Stimulated activated CD8-positive, alpha-beta memory T cell treated with anti-CD3 and anti-CD28 coated beads, Interleukin-12 subunit alpha, Interleukin-12 subunit beta, amount 100 ng/mL, for 4 hours (primary cell): ENCODE measurements at places on chromosomes 12 and 14.

- DNase-seq: no peak
Observed at GRCh38 chr12:116278279-116278626, 760 bp upstream of the MED13L start.

DNA sequence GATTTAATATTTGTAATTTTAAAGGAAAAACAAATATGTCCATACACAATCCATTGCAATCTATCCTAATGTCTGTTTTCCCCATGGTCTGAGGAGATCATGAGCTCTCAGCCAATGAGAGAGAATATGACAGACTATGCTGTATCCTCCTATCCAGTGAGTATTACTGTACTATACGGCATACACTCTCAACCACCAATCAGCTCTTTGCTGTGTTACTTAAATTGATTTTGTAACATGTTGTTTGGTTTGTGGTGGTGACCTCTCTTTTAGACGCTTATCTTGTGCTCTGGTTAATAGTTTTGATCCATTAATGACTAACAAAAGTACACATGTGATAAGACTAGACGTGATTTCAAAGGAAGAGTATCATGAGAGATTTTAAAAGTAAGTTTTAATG lies 231.5 kb upstream of the FOXN3 start:
- DNase-seq: no peak

DNA sequence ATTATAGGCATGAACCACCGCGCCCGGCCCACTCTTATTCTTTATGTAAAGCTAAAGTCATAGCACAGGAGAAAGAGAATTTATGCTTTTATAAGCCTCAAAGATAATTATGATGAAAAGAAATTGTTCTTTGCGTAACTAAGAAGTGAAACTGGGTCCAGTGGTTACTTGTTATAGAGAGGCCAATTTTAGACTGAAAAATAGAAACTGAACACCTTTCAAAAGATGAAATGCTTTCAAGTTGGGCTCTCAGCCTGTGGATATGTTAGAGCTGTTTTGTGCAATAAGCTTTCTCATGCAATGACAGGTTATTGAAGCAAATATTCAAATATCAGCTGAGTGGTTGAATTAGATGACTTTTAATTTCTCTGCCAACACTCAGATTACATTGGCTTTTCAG lies 7.9 kb downstream of the TMEM253 start:
- no peak for DNase-seq

DNA sequence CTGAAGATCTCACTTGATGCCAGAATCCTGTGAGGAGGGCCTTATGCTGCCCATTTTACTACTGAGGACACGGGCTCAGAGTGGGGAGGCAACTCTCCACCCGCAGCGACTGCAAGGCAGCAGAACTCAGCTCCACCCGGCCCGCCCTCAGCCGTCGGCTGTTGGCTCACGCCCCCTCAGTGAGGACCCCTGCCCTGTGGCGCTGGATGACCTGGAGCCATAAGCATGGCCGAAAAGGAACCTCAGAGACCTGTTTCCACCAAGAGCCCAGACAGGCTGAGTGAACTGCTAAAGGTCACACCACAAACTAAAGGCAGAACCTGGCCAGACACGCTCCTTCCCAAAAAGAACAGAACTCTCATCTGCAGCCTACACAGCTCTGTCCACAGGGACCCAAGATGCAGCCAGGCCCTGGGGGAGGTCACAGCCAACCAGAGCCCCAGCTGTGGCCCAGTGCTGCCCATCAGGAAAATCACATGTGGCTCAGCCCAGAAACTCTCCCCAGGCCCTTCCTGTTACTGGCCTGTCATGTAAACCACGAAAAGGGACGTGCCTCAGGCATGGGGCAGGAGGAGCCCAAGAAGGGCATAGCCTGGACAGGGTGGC lies 32.8 kb downstream of the CCNK start:
- DNase-seq: no peak

DNA sequence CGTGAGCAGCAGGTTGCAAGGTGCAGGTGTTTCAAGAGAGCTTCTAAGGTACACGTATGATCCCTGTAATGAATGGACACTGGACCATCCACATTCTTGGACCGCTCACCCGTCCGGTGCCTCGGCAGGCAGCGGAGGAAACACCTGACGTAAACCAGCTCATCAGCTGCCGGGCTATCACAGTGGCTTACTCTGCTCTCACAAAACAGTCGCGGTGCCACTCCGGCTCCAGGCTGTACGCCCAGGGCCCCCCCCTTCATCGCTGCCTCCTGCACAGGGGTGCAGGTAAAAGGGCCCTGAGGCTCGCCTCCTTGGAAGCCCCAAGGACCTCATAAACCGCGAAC lies 436 bp downstream of the VPS33A start:
- no peak for DNase-seq

- DNase-seq: no peak
Observed at GRCh38 chr14:69573831-69574262, 824 bp downstream of the CCDC177 start.

- no peak for DNase-seq
Observed at GRCh38 chr14:105876829-105877228, 350.4 kb downstream of the TMEM121 start.

GRCh38 chr14:74141703-74142102 lies 56.9 kb downstream of the LIN52 start:
- no peak for DNase-seq

GRCh38 chr14:86510491-86510890 lies 980.5 kb downstream of the FLRT2 start:
- no peak for DNase-seq

DNA sequence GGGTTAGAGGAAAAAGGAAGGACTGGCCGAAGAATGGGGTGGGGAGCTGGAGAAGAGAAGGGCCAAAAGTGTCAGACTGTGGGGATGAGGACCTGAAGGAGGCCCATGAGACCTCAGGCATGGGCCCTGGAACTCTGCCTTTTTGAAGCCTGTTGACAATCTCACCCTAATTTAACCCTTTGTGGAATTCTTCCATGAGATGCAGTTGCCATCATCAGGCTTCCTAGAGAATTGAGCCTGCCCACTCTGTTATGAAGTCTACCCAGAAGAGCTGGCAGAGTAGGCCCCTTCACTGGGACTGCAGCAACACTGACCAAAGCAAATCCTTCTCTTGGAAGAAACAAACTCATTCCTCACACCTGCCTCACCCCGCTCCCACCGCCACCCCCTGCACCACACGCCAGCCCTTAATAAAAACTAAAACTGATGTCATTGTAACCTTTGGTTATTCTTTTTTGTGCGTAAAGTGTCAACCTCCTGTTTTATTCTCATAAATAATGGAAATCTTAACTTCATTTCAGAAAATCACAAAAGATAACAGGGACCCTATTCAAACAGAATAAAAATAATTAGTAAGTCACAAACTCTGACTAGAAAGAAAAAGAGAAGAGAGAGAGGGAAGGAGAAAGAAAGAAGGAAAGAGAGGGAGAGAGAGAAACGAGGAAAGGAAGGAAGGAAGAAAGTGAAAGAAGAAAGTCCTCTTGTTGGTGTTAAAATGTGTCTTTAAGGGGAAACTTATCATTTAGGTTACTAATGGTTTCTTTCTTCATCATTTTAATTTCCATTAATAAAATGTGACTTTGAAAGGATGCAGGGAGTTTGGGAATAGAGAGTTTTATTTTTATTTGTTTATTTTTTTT lies 61.3 kb downstream of the CRADD start:
- no peak for DNase-seq

DNA sequence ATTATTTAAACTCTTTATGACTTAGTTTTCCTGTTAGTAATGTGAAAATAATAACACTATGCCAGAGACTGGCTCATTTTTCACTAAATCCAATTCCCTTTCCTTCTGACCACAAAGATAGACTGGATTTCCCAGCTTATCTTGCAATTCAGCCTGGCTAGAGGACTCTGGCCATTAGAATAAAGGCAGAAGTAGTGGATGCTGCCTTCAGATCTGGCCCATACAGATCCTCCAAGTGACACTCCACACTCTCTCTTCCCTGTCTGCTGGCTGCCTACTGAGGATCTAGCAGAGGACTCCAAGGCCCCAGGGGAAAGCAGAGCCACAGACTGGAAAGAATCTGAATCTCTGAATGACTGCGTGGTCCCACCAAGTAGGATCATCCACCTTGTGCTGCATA lies 188.8 kb upstream of the LMNTD1 start:
- DNase-seq: no peak

GRCh38 chr12:45934956-45935355 lies 55.4 kb downstream of the SCAF11 start:
- no peak for DNase-seq

DNA sequence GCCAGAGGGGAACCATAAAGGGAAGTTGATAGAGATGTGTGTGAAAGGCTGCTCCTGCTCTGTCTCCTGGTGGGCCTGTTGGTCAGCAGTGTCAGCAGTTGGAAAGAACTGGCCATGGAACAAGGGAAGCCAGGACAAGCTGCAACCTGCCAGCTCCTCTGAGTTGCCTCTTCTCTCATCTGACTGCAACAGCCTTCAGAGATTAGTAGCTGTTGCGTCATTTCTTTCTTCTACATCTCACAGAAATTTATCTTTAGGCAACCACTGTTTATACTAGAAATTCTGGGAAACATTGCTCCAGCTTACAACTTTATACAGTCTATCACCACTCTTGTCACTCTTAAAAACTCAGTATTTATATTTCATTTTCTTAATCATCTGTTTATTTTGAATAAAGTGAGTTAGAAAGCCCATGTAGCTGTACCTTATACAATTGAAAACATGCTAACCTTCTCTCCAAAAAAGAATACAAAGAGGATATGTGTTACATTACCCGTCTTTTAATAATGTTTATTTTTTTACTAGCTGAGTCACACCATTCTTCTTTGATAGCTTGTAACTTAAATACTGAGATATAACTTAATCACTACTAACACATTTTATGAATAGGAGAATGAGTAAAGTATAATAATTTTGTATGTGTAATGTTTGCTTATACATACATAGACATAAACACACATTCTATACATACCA lies 224.2 kb downstream of the LRFN5 start:
- no peak for DNase-seq

DNA sequence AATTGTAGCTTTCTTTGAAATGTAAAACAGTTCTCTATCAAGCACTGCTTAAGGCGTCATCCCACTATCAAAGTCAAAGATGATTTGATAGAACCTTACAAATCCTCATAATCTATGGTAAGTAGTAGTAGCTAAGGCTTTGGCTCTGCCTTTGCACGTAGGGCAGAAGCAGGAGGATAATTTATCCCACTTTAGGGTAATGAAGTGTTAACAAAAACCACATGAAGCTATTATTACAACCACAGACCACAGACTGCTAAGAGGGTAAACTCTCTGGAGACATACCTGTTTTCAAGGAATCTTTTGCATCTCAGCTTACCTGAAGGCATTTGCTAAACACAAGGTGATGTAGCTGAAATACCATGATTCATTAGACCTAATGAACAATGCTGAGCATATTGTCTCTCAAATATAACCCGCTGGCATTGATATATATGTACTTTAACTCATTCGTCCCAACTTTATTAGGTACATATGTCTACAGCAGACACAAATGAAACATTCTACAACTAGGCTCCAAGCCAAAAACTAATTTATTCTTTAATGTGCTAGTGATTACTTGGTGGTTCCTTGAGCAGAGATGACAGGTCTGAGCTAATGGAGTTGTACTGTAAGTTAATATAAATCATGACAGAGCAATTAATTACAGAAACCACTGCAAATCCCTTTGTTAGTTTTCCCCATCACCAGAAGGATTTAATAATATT lies 368.8 kb downstream of the ETNK1 start:
- DNase-seq: no peak

GRCh38 chr12:111417784-111418593 lies 12.3 kb downstream of the SH2B3 start:
- no peak for DNase-seq

DNA sequence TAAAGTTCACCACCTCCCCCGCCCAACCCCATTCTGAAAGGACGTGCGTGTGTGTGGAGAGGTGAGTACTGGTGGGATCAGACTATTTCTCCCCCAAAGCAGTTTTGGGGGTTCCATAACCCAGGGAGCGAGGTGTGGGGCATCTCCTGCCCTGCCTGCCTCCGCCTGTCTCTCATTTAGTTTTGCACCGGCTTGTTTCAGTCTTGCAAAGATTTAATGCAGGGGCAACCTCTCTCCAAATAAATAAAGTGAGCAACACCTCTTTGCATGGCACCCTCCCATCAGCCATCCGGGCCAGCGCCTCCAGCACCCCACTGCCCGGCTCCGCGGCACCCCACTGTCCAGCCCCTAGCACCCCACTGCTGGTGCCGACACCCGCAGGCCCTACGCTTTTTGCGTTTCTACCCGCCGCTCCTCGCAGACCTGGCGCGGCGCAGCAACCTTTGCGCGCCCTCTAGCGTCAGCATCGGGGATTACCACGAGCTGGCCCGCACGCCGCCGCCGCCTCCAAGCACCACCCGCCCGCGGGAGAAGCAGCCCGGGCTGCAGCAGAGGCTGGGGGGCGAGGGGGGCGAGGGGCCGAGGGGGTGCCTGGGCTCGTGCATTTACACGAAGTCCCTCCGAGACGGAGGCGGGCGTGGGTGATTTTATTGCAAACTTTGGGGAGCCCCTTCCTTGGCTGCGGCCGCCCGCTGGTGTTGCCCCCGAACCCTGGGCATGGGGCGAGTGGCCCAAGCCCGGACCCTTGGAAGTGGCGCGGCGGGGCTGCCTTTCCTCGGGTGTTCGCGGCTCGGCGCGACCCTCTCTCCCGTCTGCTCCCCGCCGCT lies 55.8 kb upstream of the VRK1 start:
- peak; percentile 50 for DNase-seq

- DNase-seq: no peak
Observed at GRCh38 chr12:124242529-124243065, 52.3 kb upstream of the RFLNA start.

DNA sequence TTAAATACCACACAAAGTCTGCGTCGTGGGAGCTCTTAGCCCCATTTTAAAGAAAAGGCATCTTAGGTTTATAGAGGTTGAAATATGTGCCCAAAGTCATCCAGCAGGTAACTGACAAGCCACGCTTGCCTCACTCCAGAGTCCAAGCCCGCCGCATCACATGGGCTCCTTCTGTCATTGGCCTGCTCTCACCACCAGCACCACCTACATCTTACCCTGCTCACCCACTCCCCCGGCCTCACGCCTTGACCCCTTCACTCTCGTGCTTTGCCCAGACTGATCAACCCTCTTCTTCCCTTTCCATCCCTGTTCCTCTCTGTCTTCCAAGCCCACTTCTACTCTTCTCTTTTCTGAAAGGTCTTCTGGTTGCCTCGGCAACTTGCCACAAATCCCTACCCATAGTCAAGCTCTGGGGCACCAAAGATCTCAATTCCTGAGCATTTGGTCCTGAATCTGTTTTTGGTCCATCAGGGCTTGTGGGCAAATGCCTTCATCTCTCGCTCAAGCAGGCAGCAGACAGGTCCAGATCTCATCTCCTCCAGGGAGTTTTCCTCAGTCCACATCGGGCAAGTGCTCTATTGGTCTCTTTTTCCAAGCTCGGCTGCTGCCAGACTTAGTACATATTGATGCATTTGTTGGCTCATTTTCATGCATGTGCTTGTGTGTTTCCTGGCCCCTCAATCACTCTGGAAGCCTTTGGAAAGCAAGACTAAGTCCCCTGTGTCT lies 3.5 kb upstream of the KRT1 start:
- no peak for DNase-seq

DNA sequence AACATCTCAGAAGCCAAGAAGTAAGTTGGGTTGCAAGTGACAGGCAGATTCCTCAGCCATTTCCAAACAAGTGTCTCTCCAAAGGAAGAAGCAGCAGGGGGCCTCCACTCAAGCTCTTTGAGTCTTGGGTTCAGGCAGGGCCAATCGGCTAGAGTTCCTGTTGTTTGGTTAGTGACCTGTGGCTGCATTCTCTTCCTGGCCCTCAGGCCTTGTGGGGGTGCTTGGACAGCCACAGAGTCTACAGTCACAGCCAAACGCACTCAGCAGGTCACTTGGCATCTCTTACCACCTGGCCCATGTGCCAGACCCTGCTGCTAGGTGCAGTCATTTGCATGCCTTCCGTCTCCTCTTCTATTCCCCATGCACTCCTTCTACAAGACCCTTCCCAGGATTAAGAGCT lies 353.9 kb downstream of the GRIN2B start:
- no peak for DNase-seq
